ENCODE measurements at places on chromosomes 3 and 15.

- no peak for DNase-seq
Observed at GRCh38 chr3:177899275-177900067, 636.8 kb upstream of the KCNMB2 start.

GRCh38 chr3:46538803-46539442 is 27.2 kb downstream of the LRRC2 start:
- DNase-seq = peak; percentile 52

- no peak for DNase-seq
Observed at GRCh38 chr3:178795349-178795748, 259.1 kb downstream of the KCNMB2 start.

GRCh38 chr3:37443363-37444035 is 269.1 kb upstream of the LRRFIP2 start:
- no peak for DNase-seq

GRCh38 chr15:93333796-93334195 is 244.8 kb upstream of the RGMA start:
- DNase-seq = no peak

DNA sequence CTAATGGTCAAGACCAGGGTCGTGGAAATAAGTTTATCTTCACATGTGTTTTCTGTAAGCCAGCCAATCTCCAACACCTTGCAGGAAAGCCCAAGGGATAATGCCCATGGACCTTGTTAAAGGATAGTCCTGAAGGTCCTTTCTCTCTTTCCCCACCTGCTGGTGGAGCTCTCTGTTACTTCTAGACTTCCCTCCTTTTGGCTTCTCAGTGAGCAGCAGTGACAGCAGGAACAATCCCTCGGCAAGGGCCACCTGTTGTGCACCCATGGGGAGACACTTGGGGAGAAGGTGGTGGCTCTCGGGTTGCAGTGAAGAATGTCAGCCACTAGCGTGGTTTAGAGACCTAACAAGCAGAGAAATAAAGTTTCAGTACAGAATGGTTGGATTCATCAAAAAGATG is 84.0 kb upstream of the OSBPL11 start:
- DNase-seq = no peak

GRCh38 chr3:140145528-140145927 is 210.5 kb downstream of the CLSTN2 start:
- DNase-seq = no peak

- DNase-seq = no peak
Observed at GRCh38 chr15:93017526-93017925, 71.5 kb downstream of the RGMA start.

DNA sequence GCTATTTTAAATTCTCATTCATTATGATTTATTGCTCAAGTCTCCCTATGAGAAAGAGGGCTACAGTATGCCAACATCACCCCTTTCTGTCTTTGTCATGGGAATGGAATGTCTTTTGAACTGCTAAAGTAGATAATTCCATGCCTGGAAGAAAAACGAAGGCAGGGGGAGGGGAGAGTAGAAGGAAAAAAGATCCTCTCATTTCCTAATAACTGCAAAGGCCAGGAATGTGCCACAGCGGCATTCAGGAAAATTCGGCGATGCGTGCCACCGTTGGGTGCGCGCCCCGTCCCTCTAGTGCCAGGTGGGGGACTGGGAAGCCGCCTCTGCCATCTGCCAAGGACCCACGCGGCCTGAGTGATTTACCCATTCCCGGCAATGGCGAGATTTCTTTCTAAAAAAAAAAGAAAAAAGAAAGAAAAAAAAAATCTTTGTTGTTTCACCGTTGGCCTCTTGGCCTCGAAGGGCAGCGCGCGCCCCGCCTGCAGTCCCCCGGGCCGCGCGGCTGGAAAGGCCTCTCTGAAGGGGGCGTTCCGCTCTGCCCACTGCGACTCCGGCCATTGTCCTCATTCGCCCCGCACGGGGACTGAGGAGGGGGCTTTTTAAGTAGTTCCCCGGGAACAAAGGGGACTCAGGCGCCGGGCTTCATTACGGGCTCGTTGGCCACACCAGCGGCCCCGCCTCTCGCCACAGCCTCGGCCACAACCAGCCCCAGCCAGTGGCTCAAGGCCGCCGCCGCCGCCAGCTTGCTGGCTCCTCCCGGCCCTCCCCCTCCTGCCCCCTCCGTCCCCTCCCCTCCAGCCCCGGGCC is 54.5 kb downstream of the CPN2 start:
- DNase-seq = no peak

DNA sequence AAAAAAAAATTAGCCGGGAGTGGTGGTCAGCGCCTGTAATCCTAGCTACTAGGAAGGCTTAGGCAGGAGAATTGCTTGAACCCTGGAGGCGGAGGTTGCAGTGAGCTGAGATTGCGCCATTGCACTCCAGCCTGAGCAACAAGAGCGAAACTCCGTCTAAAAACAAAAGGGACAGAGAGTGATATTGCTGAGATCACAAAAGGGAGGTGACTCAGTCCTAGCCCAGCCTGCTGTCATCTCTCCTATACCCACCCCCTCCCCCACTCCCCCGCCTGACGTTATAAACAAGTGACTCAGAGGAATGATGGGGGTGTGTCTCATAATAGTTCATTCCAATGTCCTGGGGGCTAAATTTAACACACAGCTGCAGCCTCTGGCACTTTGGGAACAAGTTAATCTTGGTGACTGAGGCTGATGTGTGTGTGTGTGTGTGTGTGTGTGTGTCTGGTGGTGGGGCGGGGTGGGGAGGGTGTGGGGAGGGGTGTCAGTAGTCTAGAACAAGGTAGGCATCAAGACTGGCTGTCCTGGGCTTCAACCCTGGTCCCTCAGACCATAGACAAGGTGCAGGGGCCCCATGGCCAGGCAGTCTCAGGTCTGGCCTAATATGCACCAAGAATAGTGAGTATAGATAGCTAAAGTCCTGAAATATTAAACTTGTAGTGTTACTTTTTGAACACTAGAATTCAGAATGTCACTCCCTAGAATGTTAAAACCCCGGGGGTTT is 1.3 kb upstream of the KLHL40 start:
- peak; percentile 89 for DNase-seq

DNA sequence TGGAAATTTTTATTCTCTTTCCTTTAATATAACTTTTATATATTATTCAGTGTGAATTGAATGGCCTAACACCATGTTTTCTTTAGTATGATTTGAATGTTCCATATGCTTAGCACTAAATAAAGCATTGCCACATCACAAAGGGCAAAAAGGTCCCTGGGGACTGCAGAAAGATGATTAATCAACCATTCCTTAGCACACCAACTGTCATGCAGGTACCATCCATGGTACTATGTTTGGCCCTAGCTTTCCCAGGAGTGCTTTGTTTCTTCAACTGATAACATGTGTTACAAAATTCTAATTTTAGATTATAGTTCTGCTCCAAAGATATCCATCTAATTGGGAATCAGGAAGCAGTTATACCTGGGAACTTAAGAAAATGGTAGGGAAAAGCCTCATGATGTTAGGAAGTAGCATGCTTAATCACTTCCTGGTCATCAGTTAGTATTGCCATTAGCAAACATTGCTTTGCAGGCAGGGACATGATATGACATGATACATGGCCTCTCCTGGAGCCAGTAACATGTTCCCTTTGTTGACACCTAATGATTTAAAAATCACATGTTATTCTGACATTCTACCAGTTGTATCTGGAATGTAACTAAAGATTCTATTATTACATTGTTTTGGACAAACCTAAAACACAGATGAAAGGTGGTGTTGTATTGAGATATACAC is 712.6 kb upstream of the GBE1 start:
- DNase-seq = peak; percentile 4

DNA sequence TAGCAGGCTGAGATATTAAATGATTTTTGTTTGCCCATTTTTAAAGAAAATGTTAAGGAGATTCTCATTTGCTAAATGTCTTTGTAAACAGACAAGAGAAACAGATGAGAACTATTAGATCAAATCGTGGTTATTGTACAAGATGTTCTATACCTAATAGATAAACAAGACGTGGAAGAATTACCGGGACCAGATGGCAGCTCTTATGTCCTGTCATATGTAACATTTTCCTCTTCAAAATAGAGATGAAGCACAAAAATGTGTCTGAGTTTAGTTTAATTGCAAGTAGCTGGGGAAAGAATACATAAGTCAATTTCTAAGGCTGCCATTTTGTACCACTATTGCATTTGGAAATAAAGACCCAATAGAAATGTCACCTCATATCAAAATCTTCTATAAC is 553.7 kb downstream of the TUSC7 start:
- DNase-seq = no peak

GRCh38 chr3:62293051-62293780 is 80.1 kb downstream of the FEZF2 start:
- no peak for DNase-seq

- DNase-seq = no peak
Observed at GRCh38 chr3:23601091-23601822, 204.5 kb upstream of the UBE2E1 start.

DNA sequence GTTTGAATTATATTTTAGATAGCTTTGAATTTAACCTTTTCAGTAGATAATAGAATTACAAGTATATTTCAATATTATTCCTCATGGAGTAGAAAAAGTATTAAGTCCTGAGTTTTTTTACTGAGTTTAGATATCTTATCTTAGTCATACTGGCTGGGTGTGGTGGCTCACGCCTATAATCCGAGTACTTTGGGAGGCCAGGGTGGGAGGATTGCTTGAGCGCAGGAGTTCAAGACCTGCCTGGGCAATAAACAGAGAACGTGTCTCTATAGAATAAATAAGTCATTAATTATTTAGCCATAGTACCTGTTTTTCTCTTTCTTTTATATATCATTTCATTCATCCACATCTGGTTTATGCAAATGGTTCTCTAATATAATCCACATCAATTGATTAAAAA is 9.9 kb downstream of the RAP2B start:
- no peak for DNase-seq

- no peak for DNase-seq
Observed at GRCh38 chr15:90686435-90687218, 30.5 kb upstream of the BLM start.

- no peak for DNase-seq
Observed at GRCh38 chr3:115385774-115386730, 237.3 kb upstream of the GAP43 start.

DNA sequence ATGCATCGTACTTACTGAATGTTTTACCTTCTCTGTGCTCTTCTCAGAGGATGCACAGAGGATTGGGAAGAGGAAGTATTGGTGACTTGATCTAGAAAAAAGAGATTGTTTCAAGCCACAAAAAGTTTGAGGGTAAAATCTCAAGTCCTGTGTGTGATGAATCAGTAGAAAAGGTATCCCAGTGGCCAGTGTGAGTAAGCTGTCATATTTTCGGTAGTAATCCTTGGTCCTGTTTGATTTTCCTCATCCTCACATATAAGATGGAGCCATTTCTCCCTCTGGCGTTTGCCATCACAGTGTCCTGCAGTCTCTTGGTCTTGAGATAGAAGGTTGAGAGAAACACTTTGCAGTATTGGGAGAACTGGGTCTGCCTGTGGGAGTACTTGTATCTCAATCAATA is 166.8 kb downstream of the LPP start:
- DNase-seq = no peak

GRCh38 chr3:181330821-181331563 is 341.5 kb upstream of the DNAJC19 start:
- DNase-seq = no peak

GRCh38 chr15:87080547-87080946 is 1000.9 kb downstream of the AGBL1 start:
- no peak for DNase-seq

- DNase-seq = no peak
Observed at GRCh38 chr3:172282850-172283249, 165.4 kb downstream of the GHSR start.

DNA sequence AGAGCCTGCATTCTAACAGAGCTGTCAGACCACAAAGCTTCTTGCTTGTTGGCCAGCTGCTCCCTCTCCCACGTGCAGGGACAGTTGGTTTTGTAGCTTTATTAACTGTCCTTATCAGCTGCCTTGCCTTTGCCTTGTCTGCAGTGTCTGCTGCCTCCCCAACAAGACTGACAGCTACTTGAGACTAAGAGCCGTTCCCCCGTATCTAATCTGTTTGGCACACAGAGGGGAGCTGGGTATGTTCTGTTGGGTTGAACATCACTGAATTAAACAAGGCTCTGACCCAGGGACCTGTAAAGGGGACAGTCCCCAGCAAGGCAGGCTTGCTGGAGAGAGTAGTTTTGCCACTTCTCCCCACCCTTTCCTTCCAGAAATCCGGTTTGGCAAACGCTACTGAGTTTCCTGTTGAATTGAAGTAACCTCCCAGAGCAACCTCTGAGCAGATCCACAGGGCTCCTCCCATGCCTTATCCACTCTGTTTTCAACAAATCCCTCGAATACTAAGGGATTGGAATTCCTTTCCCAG is 116.1 kb downstream of the ANP32A start:
- no peak for DNase-seq

DNA sequence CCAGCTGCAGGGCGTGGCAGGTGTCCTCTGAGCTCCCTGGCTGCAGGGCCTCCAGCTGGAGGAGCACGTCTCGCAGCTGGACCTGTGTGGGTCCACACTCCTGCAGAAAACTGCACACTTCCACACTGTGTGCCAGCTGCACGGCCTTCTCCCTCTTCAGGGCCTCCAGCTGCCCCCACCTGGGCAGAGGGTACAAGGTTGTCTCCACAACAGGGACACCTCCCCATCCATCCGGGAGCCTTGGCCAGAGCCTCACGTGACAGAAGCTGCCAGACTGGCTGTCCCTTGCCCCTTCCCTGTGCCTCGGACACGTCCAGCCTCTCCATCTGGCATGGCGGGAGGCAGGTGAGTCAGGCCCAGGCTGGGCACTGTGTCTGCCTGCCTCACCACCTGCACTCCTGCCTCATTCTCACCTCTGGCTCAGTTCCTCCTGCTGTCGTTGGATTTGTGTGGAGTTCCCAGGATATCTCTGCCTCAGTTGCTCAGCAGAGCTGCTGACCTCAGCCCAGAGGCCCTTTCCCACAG is 14.5 kb downstream of the SPTBN5 start:
- DNase-seq = no peak

- no peak for DNase-seq
Observed at GRCh38 chr15:92527197-92527596, 128.4 kb downstream of the FAM174B start.

DNA sequence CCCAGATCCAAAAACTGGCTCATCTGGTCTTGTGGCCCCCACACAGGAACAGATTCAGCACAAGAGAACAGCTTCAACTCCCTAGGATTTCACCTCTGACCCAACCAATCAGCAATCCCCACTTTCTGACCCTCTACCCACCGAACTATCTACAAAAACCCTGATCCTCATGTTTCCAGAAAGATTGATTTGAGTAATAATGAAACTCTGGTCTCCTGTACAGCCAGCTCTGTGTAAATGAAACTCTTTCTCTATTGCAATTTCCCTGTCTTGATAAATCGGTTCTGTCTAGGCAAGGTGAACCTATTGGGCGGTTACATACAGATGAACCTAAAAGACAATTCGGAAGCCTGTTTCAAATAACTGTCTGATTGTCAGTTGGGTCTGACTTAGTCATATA is 847.6 kb upstream of the ALCAM start:
- no peak for DNase-seq

- DNase-seq = no peak
Observed at GRCh38 chr3:42001777-42002176, 39.9 kb upstream of the ULK4 start.

- DNase-seq = no peak
Observed at GRCh38 chr3:181568248-181568647, 143.5 kb upstream of the SOX2 start.

GRCh38 chr15:85742186-85742821 is 52.4 kb downstream of the KLHL25 start:
- DNase-seq = peak; percentile 52

GRCh38 chr3:51799879-51800749 is 21.1 kb upstream of the IQCF6 start:
- peak; percentile 49 for DNase-seq
